Stimulated activated CD4-positive, alpha-beta T cell treated with anti-CD3 and anti-CD28 coated beads, Interleukin-15, amount 100 ng/mL, for 1 hour (primary cell): ENCODE measurements at places on chromosomes 3 and 15.
A peak's percentile ranks its signal among the peaks of the same experiment; 100 is the strongest.

- no peak for DNase-seq
Observed at GRCh38 chr3:128123156-128123537, 465 bp downstream of the RUVBL1 start.

DNA sequence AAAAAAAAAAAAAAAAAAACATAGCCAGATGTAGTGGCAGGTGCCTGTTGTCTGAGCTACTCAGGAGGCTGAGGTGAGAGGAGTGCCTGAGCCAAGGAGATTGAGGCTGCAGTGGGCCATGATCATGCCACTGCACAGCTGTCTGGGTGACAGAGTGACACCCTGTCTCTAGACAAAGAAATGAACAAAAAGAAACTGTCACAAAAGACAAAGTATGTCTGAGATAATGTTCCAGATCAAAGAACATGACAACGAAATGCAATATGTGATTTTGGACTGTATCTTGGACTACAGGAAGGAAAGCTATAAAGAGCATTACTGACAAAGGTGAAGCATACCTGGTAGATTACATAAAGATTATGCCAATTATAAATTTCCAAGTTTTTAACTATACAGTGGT lies 862.8 kb downstream of the ROBO2 start:
- no peak for DNase-seq

DNA sequence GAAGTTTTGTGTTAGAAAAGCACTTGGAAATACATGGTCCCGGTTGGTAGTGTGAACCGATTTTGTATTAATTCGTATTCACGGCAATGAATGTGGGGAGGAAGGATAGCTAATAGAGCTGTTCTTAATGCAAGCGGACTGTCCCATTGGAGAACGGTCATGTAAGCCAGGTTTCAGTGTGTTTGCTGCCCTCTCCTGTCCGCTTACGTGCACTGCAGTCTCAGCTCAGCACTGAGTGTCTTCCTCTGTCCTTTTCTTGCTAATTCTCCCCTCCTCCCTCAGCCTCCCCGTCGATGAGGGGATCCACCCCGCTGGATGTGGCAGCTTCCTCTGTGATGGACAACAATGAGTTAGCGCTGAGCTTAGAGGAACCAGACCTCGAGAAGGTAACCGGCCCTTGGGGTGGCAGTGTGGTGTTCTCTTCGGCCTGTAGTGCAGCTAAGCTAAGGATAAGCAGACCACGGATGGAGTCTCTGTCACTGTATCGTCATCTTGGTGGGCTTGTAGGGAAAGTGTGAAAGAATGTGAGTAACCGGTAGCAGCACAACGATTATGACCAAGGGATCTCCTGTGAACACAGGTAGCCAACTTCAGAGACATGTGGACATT lies 267.5 kb upstream of the CHRM5 start:
- peak; percentile 10 for DNase-seq

GRCh38 chr3:60017631-60018030 lies 967.8 kb upstream of the CFAP20DC start:
- peak; percentile 9 for DNase-seq

- DNase-seq = no peak
Observed at GRCh38 chr3:52218454-52218853, 7.0 kb downstream of the TLR9 start.

DNA sequence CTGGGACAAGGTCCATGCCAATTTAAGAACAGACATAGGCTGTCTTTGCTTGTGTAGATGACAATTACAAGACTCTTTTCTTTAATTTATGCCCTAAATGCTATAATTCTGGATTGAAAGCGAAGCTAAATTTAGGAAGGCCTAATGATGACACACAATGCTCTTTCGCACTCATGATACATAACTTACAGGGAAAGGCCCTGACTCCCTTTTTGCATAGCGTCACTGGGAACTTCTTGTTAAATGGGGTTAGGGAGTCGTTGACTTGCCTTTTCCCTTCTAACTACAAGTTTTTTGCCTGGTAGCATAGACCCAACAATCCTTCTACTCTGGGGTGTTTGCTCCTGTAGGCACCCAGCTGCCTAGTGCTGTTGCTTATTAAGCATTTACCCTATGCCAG lies 329.5 kb upstream of the LRRFIP2 start:
- no peak for DNase-seq

DNA sequence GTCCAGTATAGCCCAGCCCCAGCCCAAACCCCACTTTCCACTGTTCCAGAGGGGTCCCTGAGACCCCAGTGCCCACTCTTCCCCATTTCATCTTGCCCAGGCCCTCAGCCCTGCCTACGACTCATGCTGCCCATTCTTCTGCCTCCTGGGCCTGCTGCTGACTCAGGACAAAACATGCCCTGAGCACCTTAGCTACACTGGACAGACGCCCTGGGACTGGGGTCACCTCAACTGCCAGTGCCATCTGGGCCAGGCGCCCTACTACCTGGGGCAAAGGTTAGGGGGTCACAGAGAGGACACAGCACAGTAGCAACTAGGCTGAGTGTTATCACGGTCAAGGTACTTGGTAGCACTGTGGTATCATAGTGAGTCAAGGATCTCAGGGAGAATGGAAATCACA lies 2.6 kb upstream of the LAMB2 start:
- DNase-seq = no peak

DNA sequence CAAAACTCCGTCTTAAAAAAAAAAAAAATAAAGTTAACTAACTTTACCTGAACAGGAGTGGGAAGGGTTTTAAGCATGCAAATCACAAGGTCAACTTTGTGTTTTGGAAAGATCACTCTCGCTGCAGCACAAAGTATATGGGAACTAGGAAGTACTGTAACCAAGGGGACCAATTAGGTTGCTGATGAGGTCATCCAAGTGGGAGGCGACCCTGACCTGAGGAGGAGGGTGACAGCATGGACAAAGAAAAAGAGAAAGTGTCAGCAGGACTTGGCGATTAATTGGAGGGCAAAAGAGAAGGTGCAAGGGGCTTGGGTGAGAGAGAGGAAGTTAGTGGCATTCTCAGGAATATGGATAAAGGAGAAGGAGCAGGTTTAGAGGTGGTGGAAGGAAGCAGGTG lies 89.5 kb upstream of the ZBED2 start:
- no peak for DNase-seq

GRCh38 chr3:193554811-193555210 lies at the start of gene ATP13A4:
Gene ATP13A4, minus strand, starts transcription at chr3:193554895. Its CDS starts 96 bp downstream, at chr3:193554799.
- DNase-seq = no peak

GRCh38 chr3:46083956-46084355 lies 56.7 kb upstream of the XCR1 start:
- DNase-seq = no peak

DNA sequence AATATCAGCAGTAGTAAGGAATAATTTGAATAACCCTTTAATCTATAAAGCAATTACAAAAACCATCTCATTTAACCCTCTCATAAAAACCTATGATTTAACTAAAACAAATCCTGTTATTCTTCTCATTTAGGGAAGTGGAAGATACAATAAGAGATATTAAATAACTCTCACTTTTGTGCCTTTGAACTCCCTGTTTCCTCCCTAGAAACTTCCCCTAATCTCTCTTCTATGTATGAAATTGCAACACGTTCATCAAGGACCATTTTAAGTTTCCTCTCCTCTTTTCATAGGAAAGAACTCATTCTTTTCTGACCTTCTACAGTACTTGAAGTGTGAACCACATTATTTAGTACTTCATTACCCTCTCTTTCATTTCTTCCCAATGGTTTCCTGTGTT lies 18.8 kb upstream of the FAM81A start:
- no peak for DNase-seq

- no peak for DNase-seq
Observed at GRCh38 chr3:149839896-149840295, 26.9 kb downstream of the RNF13 start.

- no peak for DNase-seq
Observed at GRCh38 chr3:126546549-126547239, 12.0 kb downstream of the C3orf22 start.

DNA sequence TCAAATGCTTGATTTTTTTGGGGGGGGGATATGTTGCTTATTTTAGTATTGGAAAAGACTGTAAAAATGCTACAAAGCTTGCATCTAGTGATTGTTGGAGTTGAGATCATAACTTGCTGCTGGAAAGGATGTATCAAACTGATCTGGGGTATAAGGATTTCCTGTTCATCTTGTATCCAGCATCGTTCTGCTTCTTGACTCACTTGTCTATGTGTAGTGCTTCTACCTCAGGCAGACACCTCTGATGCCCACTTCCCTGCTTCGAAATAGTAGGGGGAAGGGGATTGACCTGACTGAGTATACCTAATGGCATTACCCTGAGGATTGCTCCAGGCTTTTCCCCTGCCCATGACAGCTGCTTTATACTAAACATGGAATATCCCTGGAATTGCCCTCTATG lies 42.7 kb downstream of the STT3B start:
- no peak for DNase-seq

DNA sequence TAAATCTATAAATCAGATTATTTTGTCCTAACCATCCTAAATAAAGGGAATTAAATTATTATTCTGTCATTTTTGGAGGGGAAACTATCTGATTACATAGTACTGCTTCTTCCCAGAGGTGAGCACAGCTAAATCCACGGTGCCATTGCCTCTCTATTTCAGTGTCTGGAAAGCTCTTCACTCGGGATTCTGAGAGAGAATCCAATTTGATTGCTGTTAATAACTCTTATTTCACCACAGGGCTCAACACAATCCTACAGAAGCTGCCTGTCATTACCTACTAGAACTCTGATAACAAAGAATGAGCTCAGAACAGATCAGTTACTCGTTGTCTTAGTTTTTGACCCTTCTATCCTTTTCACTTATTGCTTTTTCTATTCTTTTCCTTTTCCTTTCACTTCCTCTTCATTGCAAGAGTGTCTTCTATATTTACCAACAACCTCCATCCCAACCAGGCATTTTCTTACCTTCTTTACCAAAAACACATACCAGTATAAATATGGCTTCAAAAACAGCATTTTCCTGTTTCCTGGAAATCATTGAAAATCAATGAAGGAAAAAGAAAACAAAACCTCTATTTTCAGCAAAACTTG lies 30.4 kb downstream of the OXNAD1 start:
- DNase-seq = no peak

DNA sequence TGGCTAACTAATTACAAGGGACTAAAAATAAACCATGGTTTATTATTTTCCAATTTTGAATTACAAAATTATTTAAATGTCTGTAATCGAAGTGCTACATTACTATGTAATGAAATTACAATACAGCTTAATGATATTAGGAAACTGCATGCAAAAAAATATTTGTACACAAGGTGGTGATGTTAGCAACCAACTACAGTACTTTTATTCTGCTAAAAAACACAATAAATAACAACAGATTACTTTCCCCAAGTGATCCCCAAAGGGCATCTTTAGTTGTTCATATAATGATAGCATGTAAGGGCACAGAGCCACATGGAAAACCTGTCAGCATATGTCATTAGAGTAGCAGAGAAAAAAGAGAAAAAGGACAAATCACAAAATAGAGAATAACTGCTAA lies 147.5 kb upstream of the SOX2 start:
- DNase-seq = no peak

- DNase-seq = no peak
Observed at GRCh38 chr3:119746423-119746822, 35.5 kb upstream of the NR1I2 start.

DNA sequence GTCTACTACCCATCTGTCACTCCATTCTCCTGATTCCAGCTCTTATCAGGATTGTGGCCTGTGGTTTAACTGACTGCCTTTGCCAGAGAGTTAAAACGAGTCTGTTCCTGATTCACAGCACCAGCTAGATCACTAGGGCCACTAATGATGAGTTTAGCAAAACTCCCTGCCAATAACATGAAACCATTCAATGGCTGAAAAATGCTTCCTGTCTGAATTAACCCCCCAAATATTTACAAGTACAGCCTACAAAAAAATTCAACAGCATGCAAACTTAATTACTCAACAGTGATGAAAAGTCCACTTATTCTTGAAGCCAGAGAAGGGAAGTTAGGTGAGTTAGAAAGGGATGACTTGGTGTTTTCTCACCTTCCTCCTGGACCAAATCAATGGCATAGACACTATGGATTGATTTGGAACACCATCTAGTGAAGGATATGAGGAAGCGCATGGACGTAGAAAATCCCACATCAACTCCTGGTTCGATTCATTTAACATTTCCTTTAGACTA lies 141.4 kb downstream of the TGFBR2 start:
- DNase-seq = no peak

GRCh38 chr3:66121318-66121717 lies 82.6 kb upstream of the MAGI1 start:
- DNase-seq = no peak

GRCh38 chr3:197456261-197457091 lies 99.3 kb downstream of the BDH1 start:
- no peak for DNase-seq

DNA sequence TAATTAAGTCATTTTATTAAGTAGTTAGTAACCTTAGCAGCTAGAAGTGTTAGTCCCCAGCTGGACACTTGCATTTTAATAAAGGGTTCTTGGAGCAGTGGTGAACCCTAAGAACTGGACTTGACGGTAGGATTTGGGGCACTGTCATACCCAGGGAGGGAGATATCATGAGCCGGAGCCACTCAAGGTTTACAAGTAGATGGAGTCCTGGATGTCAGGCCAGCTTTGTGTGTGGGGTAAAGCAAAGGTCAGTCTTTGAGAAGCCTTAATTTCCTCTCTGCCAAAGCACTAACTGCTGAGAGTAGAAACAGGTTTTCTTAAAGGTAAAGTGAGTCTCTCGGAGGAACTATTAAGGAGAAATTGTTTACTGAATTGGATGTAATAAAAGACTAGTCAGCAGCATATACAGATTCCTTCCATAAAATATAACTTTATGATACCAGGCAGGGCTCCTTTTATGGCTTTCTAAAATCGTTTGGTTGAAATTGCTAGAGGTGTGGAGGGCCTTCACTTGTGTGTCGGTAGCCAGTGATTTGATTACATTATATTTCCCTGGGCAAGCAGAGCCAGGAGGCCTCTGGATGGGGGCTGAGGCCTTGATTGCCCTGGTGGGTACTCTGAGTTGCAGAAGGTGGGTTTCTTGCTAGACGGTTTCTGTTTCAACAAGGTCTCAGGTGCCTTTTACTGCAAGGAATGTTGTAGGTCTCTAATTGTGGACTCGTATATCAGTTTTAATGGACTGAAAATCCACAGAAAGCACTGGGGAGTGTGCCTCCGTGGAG lies 23.1 kb downstream of the SQOR start:
- DNase-seq = no peak

DNA sequence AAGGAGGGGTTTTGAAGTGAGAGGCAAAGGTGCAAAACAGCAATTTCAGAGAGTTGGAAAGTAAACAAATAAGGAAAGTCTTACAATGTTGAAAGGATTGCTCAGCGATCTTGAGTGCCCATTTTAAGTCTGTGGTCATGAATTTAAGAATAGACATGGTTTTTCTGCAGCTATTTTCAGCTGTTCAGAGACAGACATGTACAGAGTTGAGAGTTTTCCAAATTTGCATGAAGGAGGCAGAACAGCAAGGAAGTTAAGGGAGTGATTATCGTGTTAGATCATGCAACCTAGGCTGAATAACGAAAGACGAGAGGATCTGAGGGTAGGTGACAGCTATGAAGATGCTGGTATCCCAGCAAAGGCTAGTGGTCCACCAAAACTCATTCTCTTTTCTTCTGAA lies 37.2 kb downstream of the DET1 start:
- DNase-seq = no peak
